NCI-H524 (cell line): ENCODE measurements at places on chromosomes 16 and 17.

- DNase-seq = no peak
Observed at GRCh38 chr16:48556913-48557351, 53.0 kb downstream of the N4BP1 start.

GRCh38 chr16:69307856-69308255, 3.3 kb upstream of the VPS4A start:
- DNase-seq = no peak

GRCh38 chr16:66228792-66229191, 137.7 kb upstream of the CDH5 start:
- no peak for DNase-seq

GRCh38 chr17:73725794-73726515, 81.7 kb upstream of the SDK2 start:
- DNase-seq = no peak

DNA sequence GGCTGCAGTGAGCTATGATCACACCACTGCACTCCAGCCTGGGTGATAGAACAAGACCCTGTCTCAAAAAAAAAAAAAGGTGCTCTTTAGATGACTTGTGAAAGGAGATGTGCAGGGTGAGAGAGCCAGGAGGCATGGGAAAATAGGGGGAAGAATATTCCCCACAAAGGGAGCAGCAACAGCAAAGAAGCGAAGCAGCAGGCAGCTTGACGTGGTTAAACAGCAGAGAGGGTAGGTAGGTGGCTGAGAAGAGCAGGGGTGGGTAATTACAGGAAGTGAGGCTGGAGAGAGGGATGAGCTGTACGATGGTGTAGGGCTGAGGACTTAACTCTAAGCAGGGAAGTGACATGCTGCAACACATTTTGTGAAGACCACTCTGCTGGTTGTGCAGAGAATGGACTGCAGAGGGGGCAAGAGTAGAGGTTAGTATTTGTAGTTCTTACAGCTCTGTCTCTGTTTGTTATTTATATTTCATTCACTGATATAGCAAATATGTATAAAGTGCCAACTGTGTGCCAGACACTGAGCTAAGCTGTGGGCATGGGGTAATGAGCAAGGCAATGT, 1.6 kb downstream of the HEATR3 start:
- peak; percentile 55 for DNase-seq

GRCh38 chr17:5631958-5632590, 47.8 kb upstream of the NLRP1 start:
- DNase-seq = peak; percentile 16

DNA sequence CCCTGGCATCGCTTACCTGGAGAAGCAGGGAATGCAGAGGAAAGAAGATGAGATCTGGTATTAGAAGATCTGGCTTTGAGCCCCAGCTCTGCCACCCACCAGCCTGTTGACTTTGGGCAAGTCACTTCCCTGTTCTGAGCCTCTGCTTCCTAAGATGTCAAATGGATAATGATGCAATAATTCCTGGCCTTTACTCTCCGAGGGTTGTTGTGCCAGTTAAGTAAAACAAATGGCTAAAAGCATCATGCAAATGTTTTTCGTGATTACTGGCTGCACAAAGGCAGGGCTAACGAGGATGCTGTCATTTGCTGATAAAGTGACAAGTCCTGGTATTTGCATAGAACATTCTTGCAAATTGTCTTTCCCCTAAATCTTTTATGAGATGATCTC, 1.3 kb upstream of the ZNF821 start:
- no peak for DNase-seq

- DNase-seq = no peak
Observed at GRCh38 chr16:20899071-20899470, 1.1 kb downstream of the DCUN1D3 start.

- DNase-seq = peak; percentile 90
Observed at GRCh38 chr17:70060415-70060814, 14.6 kb upstream of the KCNJ16 start.

DNA sequence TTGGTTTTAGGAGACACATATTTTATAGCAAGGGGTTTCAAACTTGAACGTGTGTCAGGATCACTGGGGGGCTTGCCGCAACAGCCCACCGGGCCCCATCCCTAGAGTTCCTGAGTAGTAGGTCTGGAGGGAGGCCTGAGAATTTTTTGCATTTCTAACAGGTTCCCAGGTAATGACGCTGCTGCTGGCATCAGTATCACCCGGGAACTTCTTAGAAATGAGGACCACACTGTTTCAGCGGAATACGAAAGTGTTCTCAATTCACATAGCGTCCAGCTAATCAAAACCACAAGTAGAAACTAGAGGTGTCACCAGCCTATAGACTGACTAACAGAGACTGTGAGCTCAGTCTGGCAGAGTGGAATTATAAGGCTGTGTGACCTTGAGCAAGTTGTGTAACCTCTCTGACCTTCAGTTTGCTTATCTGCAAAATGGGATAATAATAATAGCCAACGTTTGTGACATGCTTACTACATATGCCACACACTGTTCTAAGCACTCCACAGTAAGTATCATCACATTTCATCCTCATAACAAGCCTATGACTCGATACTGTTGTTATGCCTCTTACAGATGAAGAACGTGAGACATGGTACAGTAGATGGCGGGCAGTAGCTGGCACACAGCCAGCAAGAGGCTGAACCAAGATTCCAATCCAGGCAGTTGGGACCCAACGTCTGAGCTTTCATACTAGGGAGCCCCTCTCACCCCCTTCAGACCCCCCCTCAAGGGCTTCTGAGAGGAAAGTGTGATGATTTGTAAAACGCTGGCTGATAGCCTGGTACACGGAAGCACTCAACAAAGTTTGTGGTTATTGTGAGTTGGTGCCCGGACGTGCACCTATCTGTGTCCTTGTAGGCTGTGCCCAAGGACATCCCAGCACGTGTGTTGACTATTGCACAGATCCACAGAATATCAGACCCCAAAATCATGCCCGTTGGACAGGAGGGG, 4.6 kb upstream of the ICAM2 start:
- no peak for DNase-seq

DNA sequence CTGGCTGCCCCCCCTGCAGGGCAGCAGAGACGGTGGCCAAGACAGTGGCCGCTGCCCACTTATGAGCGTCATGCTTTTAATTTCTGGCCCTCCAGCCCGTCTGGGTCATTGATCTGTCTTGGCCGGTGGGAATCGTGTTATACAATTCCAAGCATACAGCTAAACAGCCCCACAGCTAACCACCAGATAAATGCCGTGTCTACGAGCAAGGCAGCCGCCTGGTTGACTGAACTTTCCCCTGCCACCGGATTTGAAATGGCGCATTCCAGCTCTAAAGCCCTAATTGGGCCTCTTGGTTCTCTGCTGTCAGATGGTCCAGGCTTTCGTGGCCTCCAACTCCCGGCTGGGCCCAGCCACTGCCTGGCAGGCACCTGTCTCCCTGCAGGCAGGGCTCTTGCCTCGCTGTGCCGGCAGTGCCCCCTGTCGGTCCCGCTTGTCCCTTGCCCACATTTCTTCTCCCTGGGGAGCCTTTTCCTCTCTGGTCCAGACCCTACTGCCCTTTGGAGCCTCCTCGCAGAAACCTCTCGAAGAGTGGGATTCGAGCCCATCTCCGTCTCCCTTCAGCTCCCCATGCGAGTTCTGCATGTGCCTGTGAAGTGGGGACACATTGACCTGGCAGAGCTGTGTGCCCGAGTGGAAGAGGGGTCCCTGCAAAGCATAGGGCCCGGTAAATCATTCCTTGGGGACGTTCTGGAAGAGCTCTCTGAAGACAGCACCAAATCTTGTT, 1.8 kb upstream of the RBFOX3 start:
- peak; percentile 100 for DNase-seq

GRCh38 chr17:81394921-81395599, at the start of gene BAHCC1:
Gene BAHCC1, plus strand, starts transcription at chr17:81395457. Its CDS starts 4,283 bp downstream, at chr17:81399740.
- peak; percentile 100 for DNase-seq

GRCh38 chr16:4318967-4319366, 3.1 kb downstream of the GLIS2 start:
- DNase-seq = no peak

- DNase-seq = peak; percentile 79
Observed at GRCh38 chr17:61129267-61130254, 270.1 kb upstream of the TBX2 start.

- DNase-seq = no peak
Observed at GRCh38 chr17:79813297-79814126, 16.6 kb upstream of the CBX8 start.

DNA sequence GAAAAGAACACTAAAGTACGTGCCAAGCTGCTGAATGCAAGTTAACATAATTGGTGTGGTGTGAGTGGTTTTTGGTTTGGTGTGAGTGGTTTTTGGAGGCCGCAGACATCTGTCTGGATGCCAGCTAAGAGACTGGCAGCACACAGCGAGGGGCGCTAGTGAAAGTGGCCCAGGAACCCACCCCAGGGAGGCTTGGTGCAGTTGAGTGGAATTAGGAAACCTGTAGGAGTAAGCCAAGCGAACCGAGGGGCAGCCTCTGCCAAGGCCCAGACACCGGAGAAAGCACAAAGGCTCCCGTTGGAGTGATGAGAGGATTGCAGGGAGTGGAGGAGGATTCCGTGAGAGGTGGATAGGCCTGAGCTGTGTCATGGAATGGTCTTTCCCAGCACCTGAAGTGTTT, 24.6 kb upstream of the SLC5A11 start:
- peak; percentile 96 for DNase-seq

DNA sequence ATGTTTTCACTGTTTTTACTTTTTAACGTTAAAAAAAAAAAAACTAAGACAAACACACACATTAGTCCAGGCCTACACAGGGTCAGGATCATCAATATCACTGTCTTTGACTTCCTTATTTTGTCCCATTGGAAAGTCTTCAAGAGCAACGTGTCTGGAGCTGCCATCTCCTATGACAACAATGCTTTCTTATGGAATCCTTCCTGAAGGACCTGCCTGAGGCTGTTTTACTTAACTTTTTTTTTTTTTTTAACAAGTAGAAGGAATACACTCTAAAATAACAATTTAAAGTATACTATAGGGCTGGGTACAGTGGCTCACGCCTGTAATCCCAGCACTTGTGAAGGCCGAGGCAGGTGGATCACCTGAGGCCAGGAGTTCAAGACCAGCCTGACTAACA, 71.8 kb upstream of the BCAR1 start:
- no peak for DNase-seq

DNA sequence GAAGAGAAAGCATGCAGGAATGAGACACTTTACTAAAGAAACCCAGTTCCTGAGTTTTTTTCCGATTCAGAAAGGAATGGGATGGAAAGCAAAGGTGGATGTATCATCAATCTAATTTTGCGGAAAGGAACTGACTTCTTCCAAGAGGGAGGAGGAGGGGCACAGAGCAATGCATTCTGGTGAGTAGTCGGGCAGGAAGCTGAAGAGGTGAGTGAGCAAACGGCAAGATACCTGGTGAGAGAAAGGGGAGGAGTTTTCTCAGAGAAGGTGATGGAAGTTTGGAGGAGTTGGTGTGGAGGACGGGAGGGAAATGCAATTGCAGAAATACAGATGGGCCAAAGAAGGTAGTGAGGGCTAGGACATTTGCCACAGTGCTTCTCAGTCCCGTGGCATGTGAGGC, 713.2 kb downstream of the KCNJ2 start:
- DNase-seq = no peak

DNA sequence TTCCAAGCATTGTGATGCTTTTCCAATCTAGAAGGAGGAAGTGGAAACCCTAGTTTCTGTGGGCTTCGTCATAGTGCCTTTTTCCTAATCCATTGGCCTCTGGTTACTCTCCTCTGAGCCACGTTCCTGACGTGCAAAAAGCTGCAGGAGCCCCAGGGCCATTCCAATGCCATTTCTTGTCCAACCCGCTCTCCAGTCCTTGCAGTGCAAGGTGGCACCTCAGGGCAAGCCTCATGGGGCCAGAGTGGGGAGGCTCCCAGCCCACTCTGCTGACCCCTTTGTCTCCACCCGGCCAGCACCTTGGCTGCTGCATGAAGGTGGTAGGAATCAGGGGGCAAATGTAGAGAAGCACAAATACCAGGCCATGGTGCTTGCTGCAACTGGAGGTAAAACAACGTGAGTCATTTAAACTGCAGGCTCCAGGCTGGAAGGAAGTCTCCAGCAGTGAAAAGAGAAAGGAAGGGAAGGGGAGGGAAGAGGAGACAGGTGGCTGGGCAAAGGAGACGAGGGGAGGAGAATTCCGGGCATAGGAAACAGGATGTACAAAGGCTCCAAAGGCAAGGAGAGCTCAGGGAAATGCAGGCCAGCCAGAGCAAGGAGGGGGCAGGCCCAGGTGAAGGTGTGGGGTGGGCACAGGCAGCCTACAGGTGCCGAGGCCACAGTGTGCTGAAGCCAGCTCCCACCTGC, 168.2 kb upstream of the TNRC6C start:
- no peak for DNase-seq
